ENCODE measurements at places on chromosomes 3 and 15.

DNA sequence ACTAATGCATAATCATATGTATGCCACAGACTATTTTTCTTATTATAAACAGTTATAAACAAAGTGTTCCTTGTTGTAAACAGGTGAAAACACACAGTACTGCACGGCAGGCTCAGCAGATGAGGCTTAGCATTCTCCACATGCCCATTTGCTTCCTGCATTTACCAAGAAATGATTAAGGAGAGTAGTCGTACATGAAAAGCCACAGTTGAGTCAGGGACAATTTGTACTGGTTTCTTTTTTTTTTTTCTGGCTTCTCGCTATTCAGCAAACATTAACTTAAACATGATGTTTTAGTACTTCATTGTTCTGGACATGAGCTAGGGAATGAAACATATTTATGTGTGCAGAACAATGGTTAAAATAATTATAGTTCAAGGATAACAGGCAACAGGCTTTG lies 63.4 kb downstream of the GHSR start:
- no peak for DNase-seq

DNA sequence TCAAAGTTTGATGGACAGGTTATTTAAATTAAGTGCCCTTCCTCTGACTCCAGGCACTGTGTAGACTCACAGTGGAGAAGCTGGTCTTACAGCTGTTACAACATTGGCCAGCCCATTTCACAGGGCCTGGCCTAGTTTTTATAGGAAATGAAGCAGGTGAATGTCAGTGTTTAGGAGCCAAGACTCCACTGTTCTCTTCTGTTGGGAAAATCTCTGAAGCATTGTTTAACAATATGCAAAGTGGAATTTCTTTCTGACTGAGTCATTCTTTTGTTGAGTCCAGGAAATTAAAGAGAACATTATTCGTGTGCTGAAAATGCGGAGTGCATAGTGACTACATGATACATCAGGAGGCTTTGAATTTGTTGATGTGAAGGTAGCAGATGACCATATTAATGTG lies 64.7 kb downstream of the ARRDC4 start:
- DNase-seq = no peak

DNA sequence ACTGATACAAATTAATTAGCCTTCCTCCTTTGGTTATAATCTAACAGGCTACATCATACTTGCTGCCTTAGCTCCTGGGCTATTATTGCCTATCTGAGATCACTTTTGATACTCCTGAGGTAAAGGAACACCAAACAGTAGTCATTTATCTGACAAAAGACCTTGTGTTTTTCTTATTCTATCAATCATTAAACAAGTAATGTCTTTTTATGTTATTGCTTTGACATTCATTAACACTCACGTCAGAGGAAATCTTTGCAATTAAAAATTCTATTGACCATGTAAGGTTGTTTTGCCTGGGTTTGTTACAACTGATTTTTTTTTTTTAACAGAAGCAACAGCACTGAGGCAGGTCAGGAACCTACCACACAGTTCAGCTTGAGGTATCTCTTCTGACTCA lies 366.3 kb downstream of the MECOM start:
- DNase-seq = no peak

DNA sequence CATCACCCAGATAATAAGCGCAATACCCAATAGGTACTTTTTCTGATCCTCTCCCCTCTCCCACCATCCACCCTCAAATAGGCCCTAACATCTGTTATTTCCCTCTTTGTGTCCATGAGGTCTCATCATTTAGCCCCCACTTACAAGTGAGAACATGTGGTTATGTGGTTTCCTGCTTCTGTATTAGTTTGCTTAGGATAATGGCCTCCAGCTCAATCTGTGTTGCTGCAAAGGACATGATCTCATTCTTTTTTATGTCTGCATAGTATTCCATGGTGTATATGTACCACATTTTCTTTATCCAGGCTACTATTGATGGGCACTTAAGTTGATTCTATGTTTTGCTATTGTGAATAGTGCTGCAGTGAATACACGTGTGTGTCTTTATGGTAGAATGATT lies 165.4 kb downstream of the MBNL1 start:
- no peak for DNase-seq

All from CD4-positive, alpha-beta T cell treated with Interleukin-15 for 1 hour (primary cell).